Effector memory CD4-positive, alpha-beta T cell (primary cell): ENCODE measurements at places on chromosomes 5 and 9.

DNA sequence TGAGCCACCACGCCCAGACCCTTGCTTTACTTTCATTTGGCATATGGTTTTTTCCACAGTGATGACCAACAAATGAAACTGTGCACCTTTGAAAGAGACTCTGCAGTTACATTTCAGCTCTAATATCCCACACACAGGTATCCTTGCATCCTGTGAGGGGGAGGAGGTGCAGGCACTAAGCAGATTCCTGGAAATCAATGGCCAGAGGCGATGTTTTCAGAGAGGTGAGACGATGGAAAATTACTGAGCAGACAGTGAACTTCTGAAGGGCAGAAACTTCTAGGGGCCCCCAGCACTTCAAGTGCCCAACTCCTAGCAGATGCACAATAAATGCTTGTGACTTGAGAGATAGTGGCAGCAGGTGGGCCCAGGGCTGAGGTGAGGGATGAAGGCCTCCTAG lies 29.8 kb upstream of the GNE start:
- DNase-seq: no peak

DNA sequence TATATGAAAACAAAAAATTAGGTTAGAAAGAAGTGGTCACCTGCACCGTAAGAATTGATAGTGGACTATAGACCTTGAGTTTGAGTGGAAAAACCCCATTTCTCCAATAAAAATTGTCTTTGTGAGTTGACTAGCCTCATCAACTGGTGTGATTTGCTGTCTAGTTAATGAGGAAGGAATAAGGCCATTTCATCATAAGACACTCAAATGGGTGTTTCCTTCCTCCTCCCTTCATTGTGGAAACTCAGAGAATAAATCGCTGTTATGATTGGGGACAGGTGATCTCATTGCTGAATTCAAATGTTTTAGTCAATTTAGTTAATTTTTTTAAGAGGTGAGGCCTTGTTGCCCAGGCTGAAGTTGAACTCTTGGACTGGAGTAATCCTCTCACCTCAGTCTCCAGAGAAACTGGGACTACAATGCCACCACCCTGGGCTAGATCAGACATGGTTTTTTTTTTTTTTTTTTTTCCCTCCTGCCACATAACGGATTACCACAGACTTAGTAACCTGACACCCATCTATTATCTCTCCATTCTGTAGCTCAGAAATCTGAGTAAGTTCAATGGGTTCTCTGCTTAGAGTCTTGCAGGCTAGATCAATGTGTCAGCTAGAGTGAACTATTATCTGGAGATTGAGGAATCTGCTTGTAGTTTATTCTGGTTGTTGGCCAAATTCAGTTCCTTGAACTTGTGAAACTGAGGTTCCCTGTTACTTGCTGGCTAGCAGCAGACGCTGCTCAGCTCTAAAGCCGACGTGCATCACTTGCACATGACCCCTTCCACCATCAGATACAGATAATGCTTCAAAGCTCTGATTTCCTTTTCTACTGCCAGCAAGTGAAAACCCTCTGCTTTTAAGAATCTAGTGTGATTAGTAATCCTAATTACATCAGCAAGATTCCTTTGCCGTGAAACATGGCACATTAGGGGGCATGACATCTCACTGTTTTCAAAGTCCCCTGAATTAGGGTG lies 663.8 kb upstream of the CDH9 start:
- no peak for DNase-seq

GRCh38 chr5:115418788-115419187 lies 122.3 kb upstream of the CCDC112 start:
- DNase-seq: no peak

GRCh38 chr5:145470396-145470979 lies 364.7 kb downstream of the PRELID2 start:
- no peak for DNase-seq

- DNase-seq: no peak
Observed at GRCh38 chr9:133629221-133630110, 6.7 kb upstream of the DBH start.

DNA sequence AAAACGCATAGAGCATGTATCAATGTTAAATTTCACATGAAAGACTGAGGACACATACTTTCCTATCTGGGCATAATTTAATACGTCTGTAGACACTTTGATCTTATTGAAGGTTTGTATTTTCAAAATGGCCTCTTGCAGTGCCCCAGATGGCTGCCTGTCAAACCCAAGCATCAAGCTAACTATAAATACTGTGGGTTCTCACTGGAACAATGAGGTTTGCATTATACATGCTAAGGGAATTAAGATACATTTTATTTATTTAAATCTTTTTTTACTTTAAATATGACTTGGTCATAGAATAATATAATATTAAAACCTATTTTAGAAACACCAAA lies 702.9 kb upstream of the GRAMD2B start:
- DNase-seq: no peak

DNA sequence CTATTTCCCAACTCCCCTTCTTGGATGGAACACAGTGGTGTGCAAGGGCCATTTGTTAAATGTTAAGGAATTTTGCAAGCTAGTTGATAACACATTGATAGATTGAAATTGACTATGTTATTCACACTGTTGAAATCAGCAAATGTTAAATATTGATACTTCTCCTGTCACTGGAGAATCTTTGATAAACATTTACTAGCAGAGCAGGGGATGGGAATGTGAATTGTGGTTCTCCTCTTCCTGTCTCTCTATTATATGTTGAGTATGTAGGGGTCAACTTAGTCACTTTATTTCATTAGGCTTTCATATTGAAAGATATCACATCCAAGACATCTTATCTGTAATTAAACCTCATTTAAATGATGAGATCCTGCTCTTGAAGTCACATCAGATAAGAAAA lies 533.9 kb downstream of the TLR4 start:
- no peak for DNase-seq

DNA sequence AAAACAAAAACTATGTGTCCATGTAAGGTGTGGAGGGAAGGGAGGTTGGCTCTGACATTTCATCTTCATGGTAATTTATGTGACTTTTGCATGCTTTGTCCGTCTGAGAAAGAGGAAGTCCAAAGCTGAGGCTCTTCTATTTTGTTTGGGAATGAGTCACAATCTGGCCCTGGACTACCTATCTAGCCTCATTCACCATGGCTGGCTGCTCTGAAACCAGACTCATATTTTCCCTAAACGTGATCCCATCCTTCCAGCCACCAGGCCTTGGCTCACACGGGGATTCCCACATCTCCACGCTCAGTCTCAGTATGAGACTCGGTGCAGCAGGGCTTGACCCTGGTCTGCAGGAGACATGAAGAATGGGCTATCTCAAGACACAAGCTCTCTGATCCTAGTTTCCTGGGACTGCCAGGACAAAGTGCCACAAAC lies 672.8 kb downstream of the ACTL7B start:
- no peak for DNase-seq

- DNase-seq: no peak
Observed at GRCh38 chr9:130681769-130682420, 11.7 kb upstream of the EXOSC2 start.

DNA sequence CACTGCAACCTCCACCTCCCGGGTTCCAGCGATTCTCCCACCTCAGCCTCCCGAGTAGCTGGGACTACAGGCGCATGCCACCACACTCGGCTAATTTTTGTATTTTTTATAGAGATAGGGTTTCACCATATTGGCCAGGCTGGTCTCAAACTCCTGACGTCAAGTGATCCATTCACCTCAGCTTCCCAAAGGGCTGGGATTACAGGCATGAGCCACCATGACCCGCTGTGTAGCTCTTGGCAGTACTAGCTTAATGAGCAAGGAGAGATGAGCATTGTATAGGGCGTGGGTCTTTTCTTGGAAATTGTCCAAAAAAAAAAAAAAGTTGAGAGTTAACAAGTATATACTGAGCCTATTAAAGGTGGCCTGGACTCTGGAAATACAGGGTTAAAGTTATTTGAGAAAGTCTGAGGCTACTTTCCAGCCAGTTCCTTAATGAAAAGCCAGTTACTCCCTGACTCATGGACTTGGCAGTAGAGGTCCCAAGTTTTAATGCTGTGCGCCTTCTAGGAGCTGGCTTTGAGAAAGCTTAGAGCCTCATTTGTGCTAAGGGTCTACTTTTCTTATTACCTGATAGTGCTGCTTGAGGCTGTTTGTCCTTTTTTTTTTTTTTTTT lies 4.2 kb upstream of the FGF18 start:
- DNase-seq: no peak

DNA sequence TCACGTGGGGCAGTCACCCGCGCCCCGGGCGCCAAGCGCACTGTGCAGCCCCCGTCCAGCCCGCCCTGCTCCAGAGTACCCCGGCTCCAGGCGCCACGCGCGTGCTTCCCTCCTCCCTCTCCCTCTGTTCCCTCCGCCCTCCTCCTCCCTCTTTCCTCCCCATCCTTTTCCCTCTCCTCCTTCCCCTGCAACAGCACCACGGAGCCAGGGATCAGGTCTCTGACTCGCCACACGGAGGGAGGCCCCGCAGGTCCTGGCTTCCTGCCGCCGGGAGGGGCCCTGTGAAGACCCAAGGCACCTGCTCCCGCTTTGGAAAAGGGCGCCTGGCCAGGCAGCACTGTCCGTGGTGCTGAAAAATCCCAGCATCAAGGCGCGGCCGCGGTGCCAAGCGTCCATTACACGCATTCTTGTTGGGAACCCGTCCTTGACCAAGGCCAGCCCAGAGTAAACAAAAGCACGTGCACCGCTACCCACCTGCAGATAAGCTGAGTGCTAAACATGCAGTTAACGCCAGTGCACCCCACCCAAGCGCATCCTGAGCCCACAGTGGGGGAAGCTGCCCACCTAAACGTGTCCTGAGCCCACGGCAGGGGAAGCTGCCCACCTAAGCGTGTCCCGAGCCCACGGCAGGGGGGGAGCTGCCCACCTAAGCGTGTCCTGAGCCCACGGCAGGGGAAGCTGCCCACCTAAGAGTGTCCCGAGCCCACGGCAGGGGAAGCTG lies 21.7 kb downstream of the SLC6A18 start:
- no peak for DNase-seq

DNA sequence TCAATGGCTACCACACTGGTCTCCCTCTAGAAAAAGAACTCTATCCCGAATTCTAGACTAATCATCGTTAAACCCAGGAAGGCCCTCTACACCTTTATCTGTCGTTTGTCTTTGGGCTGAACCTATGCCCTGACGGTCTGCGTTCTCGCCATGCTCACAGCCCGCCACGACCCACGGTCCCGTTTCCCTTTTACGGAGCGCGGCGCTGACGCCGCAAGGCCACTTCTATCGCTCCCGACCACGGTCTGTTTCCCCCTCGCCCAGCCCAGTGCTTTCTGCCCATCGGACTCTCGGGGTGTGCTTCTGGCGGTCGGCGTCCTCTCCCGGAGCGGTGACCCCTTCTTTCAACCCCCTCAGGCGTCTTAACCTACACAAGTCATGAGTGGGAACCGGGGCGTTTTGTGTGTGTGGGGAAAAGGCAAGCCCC lies 974 bp downstream of the C9orf40 start:
- peak; percentile 4 for DNase-seq

DNA sequence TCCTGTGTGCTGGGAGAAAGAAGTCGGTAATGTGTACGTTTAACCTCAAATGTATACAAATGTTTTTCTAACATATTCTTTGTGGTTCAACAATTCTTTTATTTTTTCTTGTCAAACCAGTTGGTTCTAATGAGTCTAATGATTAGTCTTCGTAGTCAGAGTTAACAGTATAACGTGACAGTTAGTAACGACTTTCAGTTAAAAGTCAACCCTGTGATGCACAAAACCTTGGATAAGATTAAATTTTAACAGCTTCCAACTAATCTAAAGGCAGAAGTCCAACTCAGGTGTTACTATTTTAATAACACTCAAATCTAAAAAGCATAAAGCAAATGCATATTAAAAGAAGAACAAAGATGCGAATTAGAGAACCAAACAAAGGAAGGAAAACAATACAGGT lies 47.0 kb downstream of the SEMA6A start:
- no peak for DNase-seq

DNA sequence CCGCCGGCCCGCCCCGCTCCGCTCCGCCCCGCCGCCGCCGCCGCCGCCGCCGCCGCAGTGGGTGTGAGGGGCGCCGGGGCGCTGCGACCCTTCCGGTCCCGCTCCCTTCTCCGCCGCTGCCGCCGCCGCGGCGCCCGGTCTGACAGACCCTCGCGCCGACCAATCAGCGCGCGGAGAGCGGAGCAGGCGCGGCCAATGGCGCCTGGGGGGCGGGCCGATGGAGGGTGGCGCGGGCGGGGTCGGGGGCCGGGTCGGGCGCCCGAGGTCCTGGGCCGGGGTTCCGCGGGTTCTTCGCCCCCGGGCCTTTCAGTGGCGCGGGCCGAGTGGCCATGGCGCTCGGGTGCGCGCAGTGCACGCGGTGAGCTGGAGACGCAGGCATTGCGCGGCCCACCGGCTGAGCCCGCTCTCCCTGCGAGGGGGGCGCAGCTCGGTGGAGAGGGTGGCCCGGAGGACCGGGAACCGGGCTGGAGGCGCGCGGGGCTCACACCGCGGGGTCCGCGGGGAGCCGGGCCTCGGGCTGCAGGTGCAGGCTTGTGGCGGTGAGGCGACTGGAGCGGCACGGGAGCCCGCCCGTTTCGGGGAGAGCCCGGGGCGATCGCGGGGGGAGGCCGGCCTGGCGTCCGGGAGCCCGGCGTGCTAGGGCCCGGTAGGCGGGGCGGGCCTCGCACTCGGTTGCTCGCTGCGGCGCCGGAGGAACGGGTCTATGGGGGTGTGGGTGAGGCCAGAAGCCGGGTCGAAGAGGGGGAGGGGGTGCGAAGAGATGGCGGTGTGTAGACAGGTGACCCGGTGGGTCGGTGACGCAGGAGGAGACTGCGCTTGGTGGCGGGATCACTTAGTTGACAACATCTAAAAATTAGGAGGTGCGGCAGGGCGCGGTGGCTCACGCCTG lies at the start of gene MAPK9:
TSS of gene MAPK9 (minus strand) at position 141 of the 889 bp plus-strand sequence. CDS start 11,522 bp downstream, outside the sequence.
- DNase-seq: peak; percentile 74

- no peak for DNase-seq
Observed at GRCh38 chr5:77046416-77047073, 16.3 kb downstream of the AGGF1 start.

GRCh38 chr5:9500625-9501024 lies 45.2 kb downstream of the SEMA5A start:
- DNase-seq: no peak
